ENCODE measurements at places on chromosomes 6 and 20.

DNA sequence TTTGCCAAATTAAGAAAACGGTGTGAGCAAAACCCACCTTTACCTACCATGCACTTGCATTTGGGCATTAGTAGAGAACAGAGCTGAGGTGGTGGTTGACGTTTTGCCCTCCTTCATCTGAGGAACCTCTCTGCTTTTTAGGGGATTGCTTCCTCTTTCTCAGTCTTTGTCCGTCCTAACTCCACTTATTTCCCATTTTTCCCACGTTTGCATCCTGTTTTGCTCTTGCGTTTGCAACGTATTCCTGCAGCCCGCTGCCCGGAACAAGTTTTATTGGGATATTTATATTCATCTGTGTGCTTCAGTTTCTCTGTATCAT lies 374 bp upstream of the SERINC1 start:
- no peak for DNase-seq

DNA sequence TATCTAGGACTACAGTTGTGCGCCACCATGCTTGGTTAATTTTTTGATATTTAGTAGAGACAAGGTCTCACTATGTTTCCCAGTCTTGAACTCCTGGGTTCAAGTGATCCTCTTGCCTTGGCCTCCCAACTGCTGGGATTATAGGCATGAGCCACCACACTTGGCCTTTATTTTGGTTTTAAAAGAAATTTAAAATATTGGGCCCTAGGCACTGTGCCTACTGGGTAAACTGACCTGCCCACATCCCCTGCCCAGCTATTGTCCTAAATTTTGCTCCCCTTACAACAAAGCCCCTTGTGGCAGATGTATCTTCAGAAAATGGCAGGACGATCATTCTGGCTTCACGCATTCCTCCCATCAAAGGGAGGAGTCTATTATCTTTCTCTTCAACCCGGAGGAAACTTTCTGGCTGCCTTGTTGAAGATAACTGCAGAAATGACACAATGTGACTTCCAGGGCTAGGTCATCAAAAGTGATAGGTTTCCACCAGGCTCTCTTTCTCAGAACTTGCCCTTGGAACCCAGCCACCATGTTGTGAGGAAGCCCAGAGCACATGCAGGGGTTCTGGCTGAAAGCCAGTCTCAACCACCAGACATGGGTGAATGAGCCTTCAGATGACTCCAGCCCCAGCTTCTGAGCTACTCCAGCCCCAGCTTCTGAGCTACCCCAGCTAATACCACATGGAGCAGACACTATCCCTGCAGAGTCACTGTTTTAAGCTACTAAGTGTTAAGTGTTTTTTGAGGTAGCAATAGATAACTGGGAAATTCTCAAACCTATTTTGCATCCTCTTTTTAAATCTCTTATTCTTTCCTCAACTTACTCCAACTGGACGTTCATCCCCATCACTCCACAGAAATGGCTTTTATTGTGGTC lies 4.6 kb upstream of the GUCA1B start:
- DNase-seq, result no peak

GRCh38 chr20:32037929-32038328 lies 14.1 kb upstream of the HCK start:
- peak; percentile 18 for DNase-seq

- no peak for DNase-seq
These were observed 120.7 kb upstream of the NT5E start for GRCh38 chr6:85329196-85329595.

DNA sequence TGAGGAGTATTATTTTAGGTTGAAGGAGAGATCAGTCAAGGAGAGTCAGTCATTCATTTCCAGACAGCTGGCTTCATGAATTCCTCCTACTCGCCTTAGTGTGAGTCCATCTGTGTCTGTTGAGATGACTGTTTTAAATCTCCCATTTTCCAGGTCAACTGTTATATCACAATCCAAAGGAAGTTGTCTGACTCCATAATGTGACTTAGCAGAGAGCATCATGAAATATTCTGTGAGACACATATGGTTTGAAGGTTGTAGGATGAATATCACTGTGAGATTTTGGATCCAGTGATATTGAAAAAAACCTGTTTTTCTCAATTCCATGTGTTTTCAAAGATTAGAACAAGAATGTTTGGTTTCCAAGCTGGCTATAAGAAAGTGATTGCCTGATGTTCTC lies 530.2 kb upstream of the MAN1A1 start:
- DNase-seq, result no peak

GRCh38 chr6:129206821-129207220 lies 323.9 kb downstream of the LAMA2 start:
- DNase-seq, result no peak
